AG04449 (cell line): ENCODE measurements at places on chromosomes 13 and 19.
A peak's percentile ranks its signal among the peaks of the same experiment; 100 is the strongest.

- DNase-seq = no peak
These were observed 158.1 kb downstream of the RGCC start for GRCh38 chr13:41615528-41615855.

- DNase-seq = no peak
These were observed 26.7 kb upstream of the TDRD3 start for GRCh38 chr13:60370343-60370742.

DNA sequence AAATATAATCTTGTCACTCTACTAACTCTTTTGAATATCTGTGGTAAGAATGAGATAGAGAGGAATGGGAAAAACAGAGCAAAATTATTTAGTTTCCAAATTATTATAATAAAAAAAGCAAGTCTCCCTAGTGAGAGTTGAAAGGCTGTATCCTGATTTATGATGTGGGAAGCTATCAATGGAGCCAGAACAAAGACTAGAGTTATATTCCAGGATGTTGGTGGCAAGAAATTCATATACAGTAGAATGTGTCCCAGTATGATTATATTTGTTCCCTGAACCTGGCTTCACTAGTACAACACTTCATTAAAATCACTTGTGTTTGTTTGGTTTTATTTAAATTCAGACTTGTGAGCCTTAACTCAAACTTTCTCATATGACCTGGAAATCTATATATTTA lies 630.3 kb downstream of the GPC5 start:
- no peak for DNase-seq

DNA sequence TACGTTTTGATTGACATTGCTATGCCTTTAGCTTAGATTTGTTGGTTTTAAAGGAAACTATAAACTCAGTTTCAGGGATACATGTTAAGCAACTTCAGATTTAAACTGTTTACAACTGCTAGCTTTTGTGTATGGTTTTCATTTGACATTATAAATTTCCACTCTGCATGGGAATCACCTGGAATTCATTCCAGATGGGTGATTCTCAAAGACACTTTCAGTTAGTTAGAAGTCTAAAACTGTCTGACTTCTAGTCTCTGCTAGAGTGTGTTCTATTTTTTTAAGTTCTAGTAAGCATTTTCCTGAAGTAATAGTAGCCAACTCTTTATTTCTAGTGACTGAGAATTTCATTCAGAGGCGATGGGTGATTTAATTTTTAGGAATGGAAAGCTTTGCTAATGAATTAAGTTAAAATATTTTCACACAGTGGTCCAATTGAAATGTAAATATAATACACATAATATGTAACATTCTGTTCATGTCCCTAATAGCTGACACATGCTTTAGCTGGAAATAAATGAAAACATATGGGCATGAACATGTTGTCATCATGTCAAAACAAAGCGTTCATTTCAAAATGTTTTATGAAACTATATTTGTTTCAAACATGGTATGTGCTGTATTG lies 58.3 kb upstream of the CSNK1A1L start:
- DNase-seq = no peak

DNA sequence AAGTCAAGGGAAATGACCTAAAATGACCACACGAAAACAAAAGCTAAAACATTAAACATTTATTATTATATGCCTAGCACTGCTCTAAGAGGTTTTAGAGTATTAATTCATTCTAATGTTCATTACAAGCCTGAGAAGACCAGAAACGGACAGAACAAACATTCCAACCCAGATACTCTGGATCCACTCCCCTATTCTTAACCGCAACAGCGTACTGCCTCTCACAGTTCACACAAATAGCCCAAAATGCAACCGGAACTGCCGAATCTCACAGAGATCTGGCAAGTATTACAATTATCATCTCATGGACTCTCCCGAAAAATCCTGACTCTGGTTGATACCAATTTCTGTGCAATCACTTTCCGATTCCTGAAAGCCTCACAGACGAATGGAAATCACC lies 1.4 kb downstream of the ZNF780B start:
- DNase-seq = no peak

DNA sequence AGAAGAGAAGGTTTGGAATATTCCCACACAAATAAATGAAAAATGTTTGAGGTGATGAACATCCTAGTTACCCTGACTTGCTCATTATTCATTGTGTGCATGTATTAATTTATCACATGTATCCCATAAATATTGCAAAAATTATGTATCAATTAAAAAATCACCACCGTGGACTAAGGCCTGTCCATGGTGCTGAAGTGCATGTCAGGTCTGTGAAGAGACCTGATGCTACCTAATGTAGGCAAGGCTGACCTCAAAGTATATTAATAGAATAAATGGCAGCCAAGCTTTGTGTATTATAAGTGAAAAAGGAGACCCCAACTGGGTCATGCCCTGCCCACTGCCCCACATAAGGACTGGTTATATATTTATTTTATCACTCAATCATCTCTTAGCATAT lies 34.4 kb upstream of the ZNF835 start:
- DNase-seq = no peak

- no peak for DNase-seq
These were observed 198.6 kb downstream of the RGCC start for GRCh38 chr13:41655997-41656396.

DNA sequence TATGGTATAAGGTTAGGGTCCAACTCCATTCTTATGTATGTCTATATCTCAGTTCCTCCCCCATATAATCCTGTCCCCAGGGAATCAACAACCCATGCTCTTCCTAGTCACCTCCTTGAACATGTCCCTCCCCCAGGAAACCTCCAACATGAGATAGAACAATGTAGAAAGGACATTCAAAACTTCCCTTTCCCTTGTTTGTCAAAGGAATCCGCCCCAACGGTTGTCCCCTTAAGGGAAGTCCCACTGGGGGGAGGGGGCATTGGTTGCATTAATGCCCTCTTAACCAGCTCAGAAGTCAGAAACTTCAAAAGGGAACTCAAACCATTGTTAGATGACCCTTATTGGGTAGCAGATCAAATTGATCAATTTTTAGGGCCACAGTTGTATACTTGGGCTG lies 6.8 kb upstream of the ZNF561 start:
- DNase-seq = no peak

- DNase-seq = no peak
These were observed 39.1 kb downstream of the DOCK9 start for GRCh38 chr13:98938801-98939200.

- peak; percentile 57 for DNase-seq
These were observed at the start of gene CDC42EP5 for GRCh38 chr19:54473071-54473891. Gene CDC42EP5, minus strand, starts transcription at chr19:54473296. Its CDS starts 7,749 bp downstream, at chr19:54465547.

GRCh38 chr13:40026174-40026585 lies 370.7 kb downstream of the COG6 start:
- no peak for DNase-seq

DNA sequence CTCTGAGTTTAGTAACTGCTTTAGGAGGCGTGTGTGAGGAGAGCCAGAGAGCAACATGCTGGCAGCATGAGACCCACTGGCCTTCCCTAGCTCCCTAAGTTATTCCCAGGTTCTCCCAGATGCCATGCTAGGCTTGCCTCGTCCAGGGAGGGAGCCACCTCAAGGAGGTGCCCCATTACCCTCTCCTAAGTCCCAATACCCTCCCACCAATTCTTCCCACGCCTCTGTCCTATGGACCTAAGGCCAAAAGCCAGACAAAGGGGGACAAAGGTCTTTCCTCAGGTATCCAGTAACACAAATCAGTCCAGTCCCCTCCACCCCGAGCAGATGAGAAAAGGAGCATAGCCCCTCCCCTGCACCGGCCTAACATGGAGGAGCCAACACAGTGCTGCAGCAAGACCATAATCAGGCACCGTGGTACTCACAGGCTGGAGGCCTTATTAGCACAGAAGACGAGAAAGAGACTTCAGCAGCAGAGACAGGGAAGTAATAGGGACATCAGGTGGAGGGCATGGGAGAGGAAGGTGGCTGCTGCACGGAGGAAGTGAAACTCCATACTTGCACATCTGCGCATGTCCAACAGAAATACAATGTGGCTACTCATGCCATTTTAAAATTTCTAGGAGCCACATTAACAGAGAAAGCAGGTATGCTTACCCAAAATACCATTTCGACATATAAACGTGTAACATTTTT lies 46.3 kb downstream of the BRD4 start:
- DNase-seq = no peak
